ENCODE measurements at places on chromosomes 6 and 20.

- DNase-seq, result no peak
These were observed 5.6 kb downstream of the SLC17A5 start for GRCh38 chr6:73648166-73648565.

GRCh38 chr20:63280371-63280770, 7.8 kb downstream of the ARFGAP1 start:
- DNase-seq, result no peak

GRCh38 chr6:8137529-8137939, 35.2 kb upstream of the EEF1E1 start:
- DNase-seq, result no peak

DNA sequence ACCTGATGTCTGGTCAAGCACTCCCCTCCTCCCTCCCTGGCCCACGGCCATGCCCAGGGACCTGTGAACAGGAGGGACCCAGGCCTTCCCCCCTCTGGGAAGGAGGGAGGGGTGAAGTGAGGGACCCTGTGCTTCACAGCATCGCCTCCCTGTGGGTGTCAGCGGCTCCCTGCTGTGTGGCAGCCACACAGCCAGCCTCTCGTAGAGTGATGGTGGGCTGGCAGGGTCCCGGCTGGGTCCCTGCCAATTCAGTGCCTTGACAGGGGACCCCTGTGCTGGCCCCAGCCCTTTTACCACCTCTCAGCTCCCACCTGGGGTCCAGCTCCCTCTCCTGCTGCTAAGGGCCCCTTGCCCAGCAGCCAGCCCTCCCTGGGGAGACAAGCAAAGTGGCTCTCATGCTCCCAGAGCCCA, 31.3 kb upstream of the GRM4 start:
- no peak for DNase-seq
